ENCODE measurements at places on chromosomes 1 and 21.

GRCh38 chr1:80282536-80282935, 1276.0 kb upstream of the ADGRL4 start:
- DNase-seq: no peak

- no peak for DNase-seq
Observed at GRCh38 chr1:229209816-229210215, 61.1 kb upstream of the RAB4A start.

DNA sequence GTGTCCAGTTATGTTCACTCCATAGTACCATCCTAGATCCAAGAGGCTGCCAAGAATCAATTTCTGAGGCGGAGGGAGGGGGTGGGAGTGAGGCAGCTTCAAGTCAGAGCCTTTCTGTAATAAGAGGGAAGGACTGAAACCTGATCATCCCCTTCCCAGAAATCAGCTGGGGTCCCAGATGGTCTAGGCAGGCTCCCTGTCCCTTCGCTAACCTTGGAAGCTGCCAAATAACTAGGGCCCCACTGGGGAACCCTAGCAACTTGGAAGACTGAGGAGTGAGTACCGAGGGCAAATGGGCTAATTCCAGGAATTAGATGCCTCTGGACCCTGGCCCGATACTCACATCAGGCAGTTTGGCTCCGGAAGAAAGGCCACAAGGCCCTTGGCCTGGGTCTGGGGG, 113.3 kb downstream of the NAV1 start:
- DNase-seq: no peak

- no peak for DNase-seq
Observed at GRCh38 chr1:71089536-71090270, 8.9 kb upstream of the ZRANB2 start.

DNA sequence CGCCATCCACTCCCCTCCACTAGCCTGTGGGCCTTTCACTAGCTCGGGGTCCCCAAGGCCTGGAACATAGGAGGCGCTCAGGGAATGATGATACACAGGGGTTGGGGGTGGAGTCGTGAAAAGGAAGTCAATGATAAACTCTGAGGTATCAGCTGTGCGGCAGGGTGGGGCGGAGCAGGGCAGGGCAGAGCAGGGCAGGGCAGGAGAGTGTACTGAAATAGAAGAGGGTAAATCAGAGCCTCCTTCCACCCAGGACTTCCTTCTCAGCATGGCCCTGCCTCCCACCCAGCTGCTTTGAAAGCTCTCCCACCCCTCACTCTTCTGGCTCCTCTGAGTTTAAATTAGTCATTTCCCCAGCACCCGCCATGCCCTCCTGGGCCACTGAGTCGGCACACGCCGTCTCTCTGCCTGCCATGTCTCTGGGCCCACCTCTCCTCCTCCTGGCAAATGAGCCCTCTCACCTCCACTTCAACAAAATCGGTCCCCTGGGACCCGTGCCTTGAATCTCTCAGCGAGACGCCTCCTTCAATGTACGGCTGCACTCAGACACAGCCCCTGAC, 16.9 kb downstream of the CAPZB start:
- peak; percentile 44 for DNase-seq

GRCh38 chr1:225824533-225824941, 14.6 kb downstream of the EPHX1 start:
- no peak for DNase-seq

DNA sequence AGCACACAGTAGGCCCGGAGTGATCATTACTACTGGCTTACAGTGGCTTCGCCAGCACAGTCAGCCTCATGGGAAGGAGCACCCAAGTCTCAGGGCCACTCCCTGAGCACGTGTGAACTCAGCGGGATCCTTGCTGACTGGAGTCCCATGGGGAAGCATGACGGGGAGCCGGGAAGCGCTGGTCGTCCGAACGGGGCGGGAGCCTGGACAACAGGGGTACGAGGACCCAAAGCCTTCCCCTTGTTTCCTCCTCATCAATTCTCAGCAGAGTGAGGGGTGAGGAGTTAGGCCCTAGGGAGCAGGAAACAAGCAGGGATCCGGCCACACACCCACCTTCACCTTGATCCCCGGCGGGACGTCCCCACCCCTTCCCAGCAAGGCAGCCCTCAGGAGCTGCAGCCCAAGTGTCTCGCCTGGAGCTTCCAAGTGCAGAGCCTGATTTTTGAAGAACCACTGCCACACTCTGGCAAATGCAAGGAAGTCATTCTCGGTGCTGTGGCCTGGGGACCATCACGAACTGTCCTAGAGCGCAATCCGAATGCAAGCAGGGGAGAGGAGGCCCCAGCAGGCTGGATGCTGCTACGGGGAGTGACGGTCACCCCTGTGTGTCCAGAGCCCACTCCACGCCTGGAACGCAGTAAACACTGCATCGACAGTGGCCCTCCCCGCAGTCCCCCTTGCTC, 35.5 kb downstream of the TOMM20 start:
- DNase-seq: no peak

DNA sequence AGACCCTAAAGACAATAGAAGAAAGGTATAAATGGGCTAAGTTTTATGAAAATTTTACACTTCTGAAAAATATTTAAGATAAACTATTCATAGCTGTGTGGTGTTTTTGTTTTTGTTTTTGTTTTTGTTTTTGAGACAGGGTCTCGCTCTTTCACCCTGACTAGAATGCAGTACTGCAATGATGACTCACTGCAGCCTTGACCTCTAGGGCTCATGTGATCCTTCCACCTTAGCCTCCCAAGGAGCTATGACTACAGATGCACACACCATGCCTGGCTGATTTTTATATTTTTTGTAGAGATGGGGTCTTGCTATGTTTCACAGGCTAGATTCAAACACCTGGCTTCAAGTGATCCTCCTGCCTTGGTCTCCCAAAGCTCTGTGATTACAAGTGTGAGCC, 66.6 kb downstream of the PUM1 start:
- no peak for DNase-seq

DNA sequence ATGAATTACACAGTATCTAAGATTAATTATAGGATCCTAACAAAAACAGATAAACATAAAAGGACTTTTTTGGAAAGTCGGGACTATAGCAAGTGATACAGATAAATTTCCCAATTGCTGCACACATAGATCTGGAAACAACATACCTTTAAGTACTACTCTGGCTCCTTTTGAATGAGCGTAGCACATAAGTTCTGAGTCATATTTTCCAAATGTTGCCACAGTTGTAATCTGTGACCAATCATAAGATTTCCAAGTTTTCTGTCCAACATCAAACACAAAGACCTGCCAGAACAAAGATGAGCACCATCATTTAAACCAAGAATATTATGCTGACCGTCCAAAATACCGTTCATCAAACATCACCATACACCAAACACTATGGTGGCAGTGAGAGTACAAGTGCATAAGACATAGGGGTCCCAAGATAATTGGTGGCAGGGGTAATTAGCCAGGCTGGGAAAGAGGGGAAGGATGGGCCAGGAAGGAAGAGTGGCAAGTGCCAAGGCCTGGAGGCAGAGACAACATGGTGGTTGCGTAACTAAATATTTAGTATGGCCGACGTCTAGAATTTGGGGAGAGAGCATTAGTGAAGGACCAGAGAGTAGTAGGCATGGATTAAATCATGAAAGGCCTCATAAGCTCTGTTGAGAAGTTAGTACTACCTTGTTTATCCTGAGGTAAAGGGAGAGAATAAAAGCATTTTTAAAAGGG, 3.6 kb downstream of the CTBS start:
- no peak for DNase-seq

DNA sequence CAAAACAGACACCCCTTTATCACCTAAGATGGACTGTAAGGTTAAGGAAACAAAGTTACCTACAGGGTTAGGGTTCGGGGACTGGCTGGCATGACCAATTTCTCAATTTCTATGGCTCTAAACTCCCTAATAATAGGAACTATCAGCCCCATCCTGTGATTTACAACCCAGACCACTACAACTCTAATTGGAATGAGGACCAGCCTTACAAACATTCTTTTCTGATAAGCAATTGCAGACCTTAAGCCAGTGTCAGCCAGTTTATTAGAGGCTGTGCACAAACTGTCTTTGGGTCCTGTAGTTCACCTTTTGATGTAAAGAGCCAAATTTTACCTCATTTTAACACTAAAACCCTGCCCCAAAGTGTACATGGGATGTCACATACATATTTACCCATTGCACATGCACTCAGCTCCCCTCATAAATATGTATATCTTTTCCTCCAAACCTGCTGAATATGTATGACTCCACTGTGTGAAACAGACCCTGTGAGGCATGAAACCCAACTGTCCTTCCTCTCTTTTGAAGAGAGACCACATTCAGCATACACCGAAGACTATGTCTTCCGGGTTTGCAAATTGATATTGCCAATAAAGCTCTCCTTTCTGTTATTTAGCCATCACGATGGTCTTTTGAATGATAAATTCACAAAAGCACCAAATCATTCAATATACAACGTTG, 7.3 kb upstream of the APP start:
- no peak for DNase-seq

GRCh38 chr1:53730224-53730865, 8.6 kb downstream of the GLIS1 start:
- DNase-seq: no peak

DNA sequence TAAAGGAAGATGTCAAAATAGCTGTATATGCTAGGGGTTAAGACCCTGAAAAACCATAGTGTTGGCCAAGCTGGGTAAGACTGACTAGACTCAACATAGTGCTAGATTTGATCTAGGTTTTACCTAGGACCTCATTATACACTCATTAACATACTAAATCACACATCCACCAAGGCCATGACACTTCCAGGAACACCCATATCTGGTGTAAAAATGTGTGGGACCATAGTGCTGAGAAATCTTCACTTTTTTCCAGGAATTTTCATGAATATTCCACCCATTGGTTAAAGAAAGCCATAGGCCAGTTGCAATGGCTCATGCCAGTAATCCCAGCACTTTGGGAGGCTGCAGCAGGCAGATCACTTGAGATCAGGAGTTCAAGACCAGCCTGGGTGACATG, 34.0 kb upstream of the ACADM start:
- DNase-seq: no peak

DNA sequence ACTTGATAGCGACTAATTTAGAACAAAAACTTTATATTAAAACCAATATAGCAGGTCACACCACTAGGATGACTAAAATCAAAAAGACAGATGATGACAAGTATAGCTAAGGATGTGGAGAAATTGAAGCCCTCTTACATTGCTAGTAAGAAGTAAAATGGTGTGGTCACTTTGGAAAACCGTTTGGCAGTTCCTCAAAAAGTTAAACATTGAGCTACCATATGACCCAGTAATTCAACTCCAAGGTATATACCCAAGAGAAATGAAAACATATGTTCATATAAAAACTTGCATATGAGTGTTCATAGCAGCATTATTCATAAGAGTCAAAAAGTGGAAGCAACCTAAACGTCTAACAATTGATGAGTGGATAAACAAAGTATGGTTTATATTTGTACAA, 13.0 kb upstream of the SERINC2 start:
- no peak for DNase-seq
